ENCODE measurements at places on chromosomes 13 and 19.

- peak; percentile 45 for DNase-seq
These were observed 15.4 kb downstream of the NLRP12 start for GRCh38 chr19:53808710-53809125.

DNA sequence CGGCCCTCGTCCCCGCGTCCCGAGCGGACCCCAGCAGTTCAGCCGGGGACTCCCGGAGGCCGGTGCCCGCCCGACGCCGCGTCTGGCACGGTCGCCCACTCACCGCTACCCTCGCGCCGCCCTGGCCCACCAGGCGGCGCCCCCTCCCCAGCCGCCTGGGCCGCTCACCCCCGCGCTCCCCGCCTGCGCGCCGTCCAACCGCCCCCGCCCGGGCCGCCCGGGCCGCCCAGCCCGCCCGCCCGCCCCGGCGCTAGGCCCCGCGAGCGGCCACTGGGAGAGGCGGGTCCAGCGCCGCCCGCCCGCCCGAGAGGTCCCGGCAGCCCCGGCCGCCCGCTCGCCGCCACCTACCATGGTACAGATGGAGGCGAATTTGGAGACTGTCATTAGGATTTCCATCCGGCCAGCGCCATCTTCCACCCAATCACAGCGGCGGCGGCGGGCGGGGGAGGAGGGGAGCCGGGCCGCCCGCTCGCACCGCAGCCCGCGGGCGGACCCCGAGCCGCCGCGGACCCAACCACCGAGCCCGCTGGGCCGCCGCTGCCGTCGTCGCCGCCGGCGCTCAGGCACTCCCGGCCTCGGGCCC, at the start of gene USP12:
TSS of gene USP12 (minus strand) at position 568 of the 583 bp plus-strand sequence. CDS start at position 396, 172 bp downstream.
- no peak for DNase-seq

DNA sequence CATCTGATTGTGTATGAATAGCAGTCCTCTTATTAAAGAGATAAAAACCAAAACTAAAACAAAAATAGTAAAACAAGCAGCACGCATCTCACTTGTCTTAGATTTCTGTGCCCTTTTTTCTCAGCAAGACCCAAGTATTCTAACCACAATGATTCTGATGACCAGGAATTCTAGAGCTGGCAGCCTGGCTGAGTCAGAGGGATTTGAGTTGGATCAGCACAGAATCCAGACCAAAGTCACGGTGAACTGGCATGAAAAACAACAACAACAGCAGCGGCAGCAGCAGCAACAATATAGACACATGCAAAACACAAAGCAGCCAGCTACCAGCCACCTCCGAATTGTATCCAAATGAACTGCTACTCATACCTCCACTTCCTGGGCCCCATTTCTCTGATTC, 360.5 kb downstream of the KCNRG start:
- DNase-seq: no peak

DNA sequence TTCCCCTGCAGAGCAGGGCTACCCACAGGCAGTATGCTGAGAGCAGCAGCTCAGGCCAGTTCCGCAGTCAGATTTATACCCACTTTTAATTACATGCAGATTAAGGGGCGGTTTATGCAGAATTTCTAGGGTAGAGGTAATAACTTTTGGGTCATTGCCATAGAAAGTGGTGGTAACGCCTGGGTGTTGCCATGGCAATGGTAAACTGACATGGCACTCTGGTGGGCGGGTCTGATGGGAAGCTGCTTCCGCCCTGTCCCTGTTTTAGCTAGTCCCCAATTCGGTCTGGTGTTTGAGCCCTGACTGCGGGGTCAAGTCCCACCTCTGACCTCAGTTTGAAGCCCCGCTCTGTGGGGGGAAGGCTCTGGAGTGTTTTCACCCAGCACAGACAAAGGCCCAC, 141.1 kb upstream of the VSTM2B start:
- DNase-seq: no peak
